Fibroblast of the aortic adventitia (primary cell): ENCODE measurements at places on chromosomes 7 and 10.

GRCh38 chr10:44716470-44717015, 194.6 kb upstream of the TMEM72 start:
- DNase-seq: no peak

GRCh38 chr7:105355701-105356100, 33.0 kb downstream of the SRPK2 start:
- DNase-seq: no peak

GRCh38 chr7:44775383-44776107, 20.9 kb upstream of the PPIA start:
- DNase-seq: no peak

- peak; percentile 100 for DNase-seq
These were observed 23.3 kb downstream of the MYOF start for GRCh38 chr10:93458821-93459257.

- DNase-seq: peak; percentile 91
These were observed 53.8 kb downstream of the NCAPG2 start for GRCh38 chr7:158650821-158651225.

DNA sequence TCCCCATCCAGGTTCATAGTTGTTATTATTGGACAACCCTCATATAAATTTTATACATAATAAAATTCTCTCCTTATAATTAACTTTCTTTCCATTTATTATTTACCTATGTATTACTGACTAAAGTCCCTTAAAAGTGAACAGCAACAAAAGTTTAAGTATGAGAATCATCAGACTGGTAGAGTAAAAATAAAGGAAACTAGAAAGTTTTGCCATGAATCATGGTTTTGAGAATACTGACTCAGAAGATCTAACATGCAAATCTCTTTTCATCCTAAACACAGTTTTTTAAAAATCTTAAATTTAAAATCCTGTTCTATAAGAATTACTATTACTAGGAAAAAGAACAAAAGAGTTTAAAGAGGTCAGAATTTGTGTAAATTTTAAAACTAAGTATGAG, 32.1 kb downstream of the HERC4 start:
- peak; percentile 38 for DNase-seq

- no peak for DNase-seq
These were observed 7.5 kb upstream of the KIFBP start for GRCh38 chr10:68981074-68981473.

- DNase-seq: no peak
These were observed 12.2 kb downstream of the GPR26 start for GRCh38 chr10:123678376-123678775.

DNA sequence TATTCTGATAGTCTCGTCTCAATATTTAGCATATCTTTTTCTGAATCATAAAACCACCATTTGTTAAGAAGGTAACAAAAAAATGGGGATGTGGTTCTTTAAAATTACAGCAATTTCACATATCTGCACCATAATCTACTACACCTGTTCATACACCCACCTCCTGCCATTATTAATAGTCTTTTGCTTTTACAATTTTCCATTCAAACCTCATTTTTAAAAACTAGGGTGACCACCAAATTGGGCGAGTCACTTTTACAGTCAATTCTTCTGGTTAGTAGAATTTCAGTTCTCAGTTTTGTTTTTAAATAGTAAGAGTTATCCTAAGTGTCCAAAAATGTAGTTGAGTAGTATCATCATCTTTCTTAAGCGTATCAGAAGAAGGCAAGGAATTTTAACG, 48.4 kb upstream of the GSAP start:
- DNase-seq: no peak

DNA sequence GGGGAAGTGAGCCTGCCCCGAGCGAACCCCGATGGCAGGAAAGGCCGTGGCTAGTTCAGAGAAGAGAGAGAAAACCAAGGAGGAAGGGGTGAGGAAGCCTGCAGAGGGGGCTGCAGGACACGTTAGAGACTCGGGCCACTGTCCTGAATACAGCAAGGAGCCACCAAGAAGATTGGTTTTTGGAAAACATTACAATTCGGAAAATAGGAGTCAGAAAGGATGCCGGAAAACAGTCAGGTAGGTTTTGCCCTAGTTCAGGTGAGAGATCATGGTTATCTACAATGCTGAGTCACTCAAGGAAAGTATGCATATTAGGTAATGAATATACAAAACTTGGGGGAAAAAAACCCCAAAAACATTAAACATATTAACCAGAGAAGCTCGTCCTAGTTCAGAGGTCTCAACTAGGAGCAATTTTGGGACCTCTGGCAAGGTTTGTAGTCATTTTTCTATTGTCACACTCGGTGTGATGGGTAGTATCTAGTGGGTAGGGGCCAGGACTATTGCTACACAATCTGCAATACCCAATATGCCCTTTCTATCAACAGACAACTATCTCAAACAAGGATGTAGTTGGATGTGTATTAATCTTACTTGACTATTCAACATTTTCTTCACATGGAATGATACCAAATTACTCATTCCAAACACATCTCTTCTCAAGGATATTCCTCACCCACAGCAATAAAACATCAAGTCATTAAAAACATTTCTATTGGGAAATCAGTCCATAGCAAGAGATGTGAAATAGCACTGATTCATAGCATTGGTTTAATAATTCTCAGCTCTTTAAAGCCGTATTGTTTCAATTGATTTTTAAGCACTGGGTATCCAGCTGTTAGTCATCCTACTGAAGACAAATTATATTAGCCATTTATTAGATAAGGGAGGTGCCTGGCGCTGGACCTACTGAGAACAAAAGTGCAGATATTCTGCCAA, 74.4 kb upstream of the RSU1 start:
- DNase-seq: peak; percentile 93

- DNase-seq: no peak
These were observed 134.5 kb downstream of the CPED1 start for GRCh38 chr7:121123032-121123431.

DNA sequence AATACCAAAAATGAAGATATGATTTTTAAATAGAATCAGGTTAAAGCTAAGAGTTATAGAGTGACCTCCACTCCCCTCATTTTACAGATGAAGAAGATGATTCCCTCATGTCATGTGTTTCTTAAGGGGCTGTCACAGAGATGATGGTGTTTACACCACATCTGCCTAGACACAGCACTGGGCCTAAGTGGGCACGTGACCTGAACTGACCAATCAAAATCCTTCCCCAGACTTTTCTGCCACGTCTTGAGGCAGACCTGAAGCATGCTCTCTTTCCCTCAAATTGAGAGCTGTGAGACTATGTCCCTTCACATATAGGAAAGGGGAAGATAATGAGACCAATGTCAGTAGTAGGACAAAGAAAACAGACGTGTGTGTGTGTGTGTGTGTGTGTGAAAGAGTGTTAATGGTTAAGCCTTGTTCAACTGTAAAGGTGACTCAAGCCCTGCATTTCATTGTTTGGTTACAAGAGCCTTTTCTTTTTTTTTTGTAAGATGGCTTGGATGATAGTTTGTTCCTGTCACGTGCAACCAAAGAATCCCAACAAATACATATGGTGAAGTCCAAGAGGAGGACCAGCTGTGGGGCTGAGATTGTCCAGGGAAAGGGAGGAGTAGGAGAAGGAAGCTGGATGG, 172.8 kb upstream of the AOAH start:
- DNase-seq: no peak

GRCh38 chr7:32253299-32253698, 183.1 kb upstream of the PDE1C start:
- DNase-seq: no peak

GRCh38 chr7:36100634-36101033, 52.4 kb upstream of the EEPD1 start:
- DNase-seq: peak; percentile 10

GRCh38 chr7:139384611-139385010, 24.9 kb downstream of the LUC7L2 start:
- no peak for DNase-seq

- no peak for DNase-seq
These were observed at the start of gene CALHM3 for GRCh38 chr10:103479135-103479534. CALHM3 (minus strand) TSS chr10:103479240; CDS start chr10:103479032, 208 bp downstream.

GRCh38 chr7:43175570-43176200, 63.2 kb downstream of the HECW1 start:
- DNase-seq: no peak

DNA sequence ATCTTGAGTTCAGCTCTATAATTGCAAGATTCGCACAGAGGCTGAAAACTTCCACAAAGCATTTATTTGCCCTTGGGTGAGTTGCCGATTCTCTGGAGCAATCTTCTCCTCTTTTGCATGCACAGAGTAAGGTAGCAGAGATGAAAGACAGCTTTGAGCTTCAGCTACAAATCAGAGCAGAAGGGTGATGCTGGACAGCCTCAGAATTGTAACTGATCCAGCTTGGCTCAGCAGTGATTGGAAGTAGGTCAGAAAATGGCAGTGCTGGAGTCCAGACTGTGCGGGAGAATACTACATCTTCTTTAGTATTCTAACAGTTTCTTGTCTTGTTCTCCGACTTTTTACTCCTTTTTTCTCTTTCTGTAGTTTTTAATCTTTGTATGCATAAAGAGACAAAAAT, 55.4 kb upstream of the CDC14C start:
- DNase-seq: no peak

GRCh38 chr7:5528071-5528814, 104.6 kb upstream of the TNRC18 start:
- DNase-seq: peak; percentile 55

- DNase-seq: no peak
These were observed 39.7 kb upstream of the NMT2 start for GRCh38 chr10:15208221-15208620.

DNA sequence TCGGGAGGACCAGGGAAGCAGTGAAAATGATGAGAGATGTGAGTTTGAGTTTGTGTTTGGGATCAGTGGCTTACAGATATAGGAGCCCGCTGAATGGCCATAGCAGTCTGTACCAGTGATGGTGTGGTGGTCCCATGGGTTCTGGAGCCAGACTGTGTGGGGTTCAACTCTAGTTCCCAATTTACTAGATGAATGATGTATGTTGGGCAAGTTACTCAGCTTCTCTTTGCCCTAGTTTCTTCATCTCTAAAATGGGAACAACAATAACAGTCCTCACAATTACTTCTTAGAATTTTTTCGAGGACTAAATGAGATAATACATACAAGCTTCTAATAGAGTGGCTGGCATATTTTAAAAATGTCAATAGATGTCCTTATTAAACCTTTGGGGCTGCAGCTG, 184.4 kb downstream of the WNT2 start:
- DNase-seq: no peak

- DNase-seq: peak; percentile 22
These were observed 742.3 kb upstream of the GALNT17 start for GRCh38 chr7:70389531-70390151.

- no peak for DNase-seq
These were observed 48.1 kb upstream of the ZEB1 start for GRCh38 chr10:31270954-31271353.

GRCh38 chr10:72263613-72264241, 10.0 kb upstream of the DDIT4 start:
- no peak for DNase-seq

DNA sequence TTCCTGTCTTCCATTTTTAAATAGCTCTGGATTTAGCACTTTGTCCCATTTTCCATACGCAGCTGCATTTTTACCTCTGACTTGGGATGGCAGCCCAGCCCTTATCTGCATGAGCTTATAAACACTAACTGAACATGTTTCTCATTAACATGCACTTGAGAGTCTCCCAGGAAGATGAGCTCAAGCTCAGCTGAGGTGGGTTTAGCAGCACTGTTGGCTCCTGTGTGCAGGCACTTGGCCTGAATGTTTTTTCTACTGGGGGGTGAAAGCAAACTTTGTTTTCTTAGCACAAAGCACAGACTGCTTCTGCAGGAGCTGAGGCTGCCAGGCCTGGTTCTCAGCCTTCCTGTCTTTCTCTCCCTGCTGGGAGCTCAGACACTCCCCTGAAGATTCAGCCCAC, 1093.6 kb upstream of the AUTS2 start:
- no peak for DNase-seq

DNA sequence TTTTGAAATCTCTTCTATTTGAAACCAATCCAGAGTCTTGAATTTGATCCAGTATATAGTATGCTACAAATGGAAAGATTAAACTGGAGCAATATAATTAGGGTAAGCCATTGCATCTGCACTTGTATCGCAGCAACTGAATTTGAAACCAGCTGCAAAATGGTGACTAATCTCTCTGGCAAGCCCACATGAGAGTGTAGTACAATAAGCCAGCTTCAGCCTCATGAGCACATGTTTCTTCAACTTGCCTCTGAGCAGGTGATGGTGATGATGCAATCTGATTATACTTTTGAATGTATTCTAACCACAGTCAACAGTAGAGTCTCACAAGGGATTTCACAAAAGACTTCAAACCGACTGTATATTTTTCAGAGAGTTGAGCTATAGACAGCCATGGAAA, 829 bp upstream of the RPA3 start:
- DNase-seq: peak; percentile 97

- DNase-seq: peak; percentile 30
These were observed 157.8 kb downstream of the SNX10 start for GRCh38 chr7:26449175-26450165.

- peak; percentile 66 for DNase-seq
These were observed 67.8 kb upstream of the PDCD4 start for GRCh38 chr10:110803830-110804338.

DNA sequence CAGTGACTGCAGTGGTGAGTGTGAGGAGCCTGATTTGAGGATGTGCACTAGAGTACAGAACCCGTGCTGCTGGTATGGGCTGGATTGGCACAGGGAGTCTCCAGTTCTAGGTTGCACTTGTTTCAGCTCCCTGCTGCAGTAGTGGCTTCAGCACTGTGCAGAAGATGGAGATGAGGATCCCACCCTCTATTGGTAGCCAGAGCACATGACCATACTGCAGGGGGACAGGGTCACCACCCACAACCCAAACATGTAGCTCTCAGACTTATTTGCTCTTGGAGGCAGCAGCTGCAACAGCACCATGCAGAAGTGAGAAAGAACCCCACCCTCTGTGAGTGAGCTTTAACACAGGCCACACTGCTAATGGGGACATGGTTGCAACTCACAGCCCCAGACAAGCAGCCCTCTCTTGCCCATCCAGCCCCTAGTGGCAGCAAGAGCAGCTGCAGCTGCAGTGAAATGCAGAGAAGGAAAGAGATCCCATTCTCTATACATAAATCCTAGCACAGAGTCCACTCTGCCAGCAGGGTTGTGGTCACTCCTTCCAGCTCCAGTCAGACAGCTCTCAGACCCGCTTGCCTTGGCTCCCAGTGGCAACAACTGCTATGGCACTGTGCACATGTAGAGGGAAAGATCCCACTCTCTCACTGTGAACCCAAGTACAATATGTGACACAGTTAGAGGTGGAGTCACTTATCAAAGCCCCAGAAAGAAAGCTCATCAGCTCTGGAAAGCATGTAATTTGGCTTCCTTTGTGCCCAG, 51.4 kb upstream of the SCIN start:
- DNase-seq: no peak

DNA sequence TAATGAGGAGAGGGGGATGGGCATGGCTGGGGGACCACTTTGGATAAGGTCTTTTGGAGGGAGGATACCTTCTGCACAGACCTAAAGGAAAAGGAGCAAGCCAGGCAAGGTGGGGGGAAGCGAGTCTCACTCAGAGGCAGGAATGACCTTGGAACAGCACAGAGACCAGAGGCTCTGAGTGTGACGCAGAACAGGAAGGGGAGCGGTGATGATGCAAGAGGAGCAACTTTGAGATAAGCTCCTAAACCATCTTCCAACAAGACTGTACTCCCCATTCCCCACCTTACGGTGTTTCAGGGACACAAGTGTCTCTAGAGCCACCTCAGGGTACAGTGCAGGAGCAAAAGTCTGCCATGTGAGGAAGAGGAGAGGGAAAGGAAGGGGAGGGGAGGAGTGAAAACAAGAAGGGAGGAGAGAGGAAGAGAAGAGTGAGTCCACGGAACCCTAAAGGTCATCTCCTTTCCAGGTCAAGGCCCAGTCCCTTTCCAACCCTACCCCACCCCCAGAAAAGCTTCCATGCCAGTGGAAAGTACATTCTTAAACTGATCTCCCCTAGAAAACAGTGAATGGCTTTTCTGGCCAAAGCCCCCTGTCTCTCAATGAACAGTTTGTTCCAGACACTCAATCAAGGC, 54.1 kb downstream of the JAZF1 start:
- peak; percentile 50 for DNase-seq
